K562 (cell line): ENCODE measurements at places on chromosomes 13 and 19.

- H3K27me3 ChIP-seq: no peaks in the 10 kb centered on the region
- no peaks in the 10 kb centered on the region for H3K4me1 ChIP-seq
- no peak overlapping the region for H3K4me3 ChIP-seq
- no peaks in the 10 kb centered on the region for H3K36me3 ChIP-seq
- H3K27ac ChIP-seq: no peak overlapping the region
- no peak for DNase-seq
These were observed 50.9 kb downstream of the PCCA start for GRCh38 chr13:100139817-100140216.

DNA sequence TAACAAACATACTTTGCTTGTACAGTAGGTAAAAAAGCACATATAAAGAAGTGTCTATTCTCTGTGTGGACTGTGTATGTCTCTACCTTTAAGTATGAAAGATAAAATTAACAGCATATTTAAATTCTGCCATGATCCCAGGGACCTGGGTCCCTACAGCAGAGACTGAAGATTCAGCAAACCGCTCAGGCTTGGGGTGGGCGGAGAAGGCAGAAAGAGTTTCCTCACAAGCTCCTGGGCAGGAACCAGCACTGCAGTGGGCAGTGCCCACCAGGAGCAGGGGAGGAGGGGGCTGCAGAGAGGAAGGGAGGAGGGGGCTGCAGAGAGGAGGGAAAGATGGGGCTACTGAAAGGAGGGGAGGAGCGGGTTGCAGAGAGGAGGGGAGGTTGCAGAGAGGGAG is 44.6 kb upstream of the GRTP1 start:
- H3K36me3 ChIP-seq: no peaks in the 10 kb centered on the region
- no peak overlapping the region for H3K27ac ChIP-seq
- DNase-seq: no peak
- peaks cover 77% of the 10 kb centered on the region for H3K27me3 ChIP-seq

- H3K4me3 ChIP-seq: peak overlapping the region; percentile 53
- DNase-seq: peak; percentile 86
- no peaks in the 10 kb centered on the region for H3K36me3 ChIP-seq
- H3K27ac ChIP-seq: peak overlapping the region; percentile 41; the same call in 2 of the 3 replicates
- H3K27me3 ChIP-seq: no peaks in the 10 kb centered on the region
- peaks cover 54% of the 10 kb centered on the region for H3K4me1 ChIP-seq
These were observed 1.1 kb upstream of the MYBPC2 start for GRCh38 chr19:50431343-50432220.

- H3K4me3 ChIP-seq: no peak overlapping the region
- no peaks in the 10 kb centered on the region for H3K27me3 ChIP-seq
- peaks cover 40% of the 10 kb centered on the region; the same call in 1 of the 2 replicates for H3K4me1 ChIP-seq
- no peak for DNase-seq
These were observed 9.4 kb downstream of the ARHGAP33 start for GRCh38 chr19:35784503-35785338.

- H3K4me1 ChIP-seq: no peaks in the 10 kb centered on the region
- H3K27ac ChIP-seq: no peak overlapping the region
- H3K36me3 ChIP-seq: no peaks in the 10 kb centered on the region
- peaks cover 15% of the 10 kb centered on the region for H3K27me3 ChIP-seq
These were observed 17.7 kb downstream of the SIAH3 start for GRCh38 chr13:45833663-45834375.

DNA sequence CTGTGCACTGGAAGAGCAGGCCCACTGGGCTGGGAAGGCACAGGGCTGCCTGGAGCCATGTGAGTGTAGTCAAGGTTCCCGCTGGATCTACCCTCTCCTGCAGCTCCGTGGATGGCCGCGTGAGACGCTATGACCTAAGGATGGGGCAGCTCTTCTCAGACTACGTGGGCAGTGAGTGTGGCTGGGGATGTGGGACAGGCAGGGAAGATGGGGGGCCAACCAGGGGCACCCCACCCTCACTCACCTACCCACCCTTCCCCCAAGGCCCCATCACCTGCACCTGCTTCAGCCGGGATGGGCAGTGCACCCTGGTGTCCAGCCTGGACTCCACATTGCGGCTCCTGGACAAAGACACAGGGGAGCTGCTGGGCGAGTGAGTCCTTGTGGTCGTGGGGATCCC is 6.1 kb downstream of the WDR83 start:
- no peak overlapping the region for H3K27ac ChIP-seq
- H3K4me3 ChIP-seq: no peak overlapping the region
- DNase-seq: no peak
- peaks cover 63% of the 10 kb centered on the region for H3K36me3 ChIP-seq
- no peaks in the 10 kb centered on the region for H3K27me3 ChIP-seq

DNA sequence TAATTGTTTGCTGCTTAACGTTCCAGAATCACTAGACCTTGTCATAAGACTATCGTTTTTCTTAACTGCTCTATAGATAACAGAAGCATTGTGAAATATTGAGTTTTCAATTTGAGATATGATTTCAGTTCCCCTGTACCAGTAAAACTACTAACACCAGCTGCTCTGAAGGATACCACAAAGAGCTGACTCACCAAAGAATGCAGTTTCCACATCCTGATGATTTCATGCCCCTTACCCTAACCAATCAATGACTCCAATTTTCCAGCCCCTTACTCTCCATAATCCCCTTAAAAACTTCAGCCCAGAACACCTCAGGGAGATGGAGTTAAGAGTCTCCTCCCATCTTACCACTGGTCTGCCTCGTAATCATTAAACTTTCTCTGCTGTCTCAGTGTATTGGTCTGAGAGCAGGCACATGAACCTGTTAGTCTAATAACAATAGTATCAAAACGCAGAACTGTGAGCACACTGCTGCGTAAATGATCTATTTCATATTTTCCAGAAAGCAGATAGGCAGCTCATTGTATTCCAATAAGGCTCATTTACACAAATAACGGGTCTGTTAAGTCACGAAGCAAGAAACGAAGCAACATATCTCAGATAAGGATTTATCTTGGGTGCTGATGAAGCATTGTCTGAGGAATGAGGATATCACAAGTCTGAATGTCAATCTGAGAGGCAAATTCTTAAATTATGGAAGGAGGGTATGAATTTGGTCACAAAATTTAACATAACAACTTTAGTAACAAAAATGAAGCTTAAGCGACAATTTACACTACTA is 14.1 kb upstream of the CCNA1 start:
- H3K4me1 ChIP-seq: no peaks in the 10 kb centered on the region
- DNase-seq: no peak
- no peaks in the 10 kb centered on the region for H3K27me3 ChIP-seq
- no peaks in the 10 kb centered on the region for H3K36me3 ChIP-seq

GRCh38 chr13:80100636-80101035 is 240.3 kb downstream of the SPRY2 start:
- DNase-seq: no peak
- no peaks in the 10 kb centered on the region for H3K4me1 ChIP-seq
- H3K4me3 ChIP-seq: no peak overlapping the region
- H3K36me3 ChIP-seq: no peaks in the 10 kb centered on the region

DNA sequence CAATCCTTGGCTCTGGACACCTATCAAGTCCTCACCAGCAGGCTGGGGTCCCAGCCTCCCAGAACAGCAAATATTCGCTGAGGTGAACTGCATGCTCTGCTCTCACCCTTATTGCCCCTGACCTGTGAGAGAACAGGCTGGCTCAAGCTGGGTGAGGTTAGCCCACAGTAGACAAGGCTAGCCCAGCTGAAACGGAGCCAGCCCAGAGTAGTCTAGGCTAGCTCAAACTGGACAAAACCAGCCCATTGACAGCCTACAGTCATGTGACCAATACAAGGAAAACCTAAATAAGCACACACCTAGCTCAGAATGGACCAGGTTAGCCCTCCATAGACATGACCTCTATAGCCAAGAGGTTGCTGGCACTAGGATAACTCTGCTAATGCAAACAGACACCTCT is 38.4 kb downstream of the CCL25 start:
- no peak for DNase-seq
- no peaks in the 10 kb centered on the region for H3K36me3 ChIP-seq
- H3K4me3 ChIP-seq: no peak overlapping the region
- no peak overlapping the region for H3K27ac ChIP-seq
- H3K27me3 ChIP-seq: no peaks in the 10 kb centered on the region
- peaks cover 26% of the 10 kb centered on the region for H3K4me1 ChIP-seq

- H3K36me3 ChIP-seq: 0 out of 3 replicates have a peak, but pooled peaks cover 4% of the 10 kb centered on the region
- H3K4me1 ChIP-seq: peaks cover 36% of the 10 kb centered on the region
- no peaks in the 10 kb centered on the region for H3K27me3 ChIP-seq
- H3K4me3 ChIP-seq: no peak overlapping the region
- H3K27ac ChIP-seq: no peak overlapping the region
- peak; percentile 96 for DNase-seq
These were observed 5.0 kb downstream of the MVB12A start for GRCh38 chr19:17424743-17425365.

GRCh38 chr13:114080739-114081561 is 51.5 kb downstream of the RASA3 start:
- H3K27me3 ChIP-seq: no peaks in the 10 kb centered on the region
- DNase-seq: no peak
- H3K4me1 ChIP-seq: no peaks in the 10 kb centered on the region

GRCh38 chr19:3774621-3775373 is 2.8 kb upstream of the RAX2 start:
- peak; percentile 49 for DNase-seq
- no peak overlapping the region for H3K27ac ChIP-seq
- no peak overlapping the region for H3K4me3 ChIP-seq
- no peaks in the 10 kb centered on the region for H3K27me3 ChIP-seq
- no peaks in the 10 kb centered on the region; the same call in 2 of the 3 replicates for H3K4me1 ChIP-seq

DNA sequence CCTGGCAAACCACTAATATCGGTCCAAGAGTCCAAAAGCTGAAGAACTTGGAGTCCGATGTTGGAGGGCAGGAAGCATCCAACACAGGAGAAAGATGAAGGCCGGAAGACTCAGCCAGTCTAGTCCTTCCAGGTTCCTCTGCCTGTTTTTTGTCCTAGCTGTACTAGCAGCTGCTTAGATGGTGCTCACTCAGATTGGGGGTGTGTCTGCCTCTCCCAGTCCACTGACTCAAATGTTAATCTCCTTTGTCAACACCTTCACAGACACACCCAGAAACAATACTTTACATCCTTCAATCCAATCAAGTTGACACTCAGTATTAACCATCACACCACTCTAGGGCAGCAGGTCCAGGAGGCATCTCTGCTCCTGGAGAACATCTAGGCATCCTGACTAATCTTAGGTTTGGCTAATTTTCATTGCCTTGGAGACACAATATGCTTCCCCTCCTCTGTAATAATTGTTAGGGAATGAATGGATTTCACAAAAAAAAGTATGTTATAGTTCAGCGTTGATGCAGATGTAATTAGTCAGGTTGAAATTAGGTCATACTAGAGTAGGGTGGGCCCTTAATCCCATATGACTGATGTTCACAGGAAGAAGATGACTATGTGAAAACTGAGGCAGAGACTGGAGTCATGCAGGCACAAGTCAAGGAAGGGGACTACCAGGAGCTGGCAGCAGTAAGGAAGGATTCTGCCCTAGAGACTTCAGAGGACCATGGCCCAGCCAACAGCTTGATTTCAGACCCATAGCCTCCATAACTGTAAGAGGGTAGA is 183.4 kb downstream of the RBM26 start:
- no peak overlapping the region for H3K27ac ChIP-seq
- no peak for DNase-seq
- no peak overlapping the region for H3K4me3 ChIP-seq
- H3K36me3 ChIP-seq: no peaks in the 10 kb centered on the region
- no peaks in the 10 kb centered on the region for H3K27me3 ChIP-seq

GRCh38 chr19:11064831-11065303 is 24.4 kb upstream of the LDLR start:
- H3K4me3 ChIP-seq: no peak overlapping the region
- DNase-seq: peak; percentile 55
- peaks cover 46% of the 10 kb centered on the region; the same call in 2 of the 3 replicates for H3K36me3 ChIP-seq
- peaks cover 27% of the 10 kb centered on the region for H3K4me1 ChIP-seq
- peak overlapping the region; percentile 11; the same call in 1 of the 3 replicates for H3K27ac ChIP-seq

DNA sequence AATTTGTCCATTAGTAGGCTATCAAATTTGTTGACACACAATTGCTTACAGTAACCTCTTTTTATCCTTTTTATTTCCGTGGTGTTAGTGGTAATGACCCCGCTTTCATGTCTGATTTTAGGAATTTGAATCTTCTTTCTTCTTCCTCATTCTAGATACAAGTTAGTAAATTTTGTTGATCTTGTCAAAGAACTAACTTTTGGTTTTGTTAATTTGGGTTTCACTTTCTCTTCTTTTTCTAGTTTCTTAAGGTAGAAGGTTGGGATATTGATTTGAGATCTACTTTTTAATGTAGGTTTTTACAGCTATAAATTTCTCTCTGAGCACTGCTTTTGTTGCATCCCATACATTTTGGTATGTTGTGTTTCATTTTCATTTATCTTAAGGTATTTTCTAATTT is 53.3 kb upstream of the SLC7A1 start:
- DNase-seq: no peak
- no peaks in the 10 kb centered on the region for H3K4me1 ChIP-seq
- H3K27me3 ChIP-seq: no peaks in the 10 kb centered on the region
- H3K36me3 ChIP-seq: no peaks in the 10 kb centered on the region
- no peak overlapping the region for H3K4me3 ChIP-seq
- no peak overlapping the region for H3K27ac ChIP-seq

DNA sequence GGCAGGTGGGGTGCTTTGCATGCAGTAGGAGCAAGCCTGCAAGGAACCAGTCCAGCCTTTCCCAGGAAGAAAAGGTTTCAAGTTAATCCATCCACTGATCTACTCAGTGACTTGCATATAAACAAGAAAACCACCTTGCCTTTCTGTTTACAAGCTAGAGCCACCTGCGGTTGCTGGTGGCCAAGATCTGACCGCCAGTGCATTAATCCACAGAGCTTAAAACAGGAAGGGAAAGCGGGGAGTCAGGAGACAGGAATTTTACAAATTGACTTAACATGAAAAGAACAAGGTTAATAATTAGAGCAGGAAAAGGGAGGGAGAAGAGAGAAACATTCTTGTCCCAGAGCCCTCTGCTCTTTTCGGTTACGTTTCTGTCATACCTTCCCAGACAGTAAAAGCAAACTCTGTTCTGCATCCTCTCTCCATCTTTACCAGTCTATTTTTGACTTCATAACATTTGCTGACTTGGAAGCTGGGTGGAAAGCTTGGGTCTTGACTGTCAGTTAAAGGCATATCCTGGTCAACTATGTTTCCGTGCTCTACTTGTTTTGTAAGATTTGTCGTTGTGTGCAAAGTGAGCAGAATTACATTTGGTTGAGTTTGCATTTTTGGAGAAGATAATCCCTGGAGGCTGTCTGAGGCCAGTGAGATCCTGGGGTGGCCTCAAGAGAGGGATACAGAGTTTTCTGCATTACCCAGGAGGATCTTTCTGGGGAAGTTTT is 760.6 kb downstream of the EFNB2 start:
- no peak overlapping the region for H3K4me3 ChIP-seq
- H3K4me1 ChIP-seq: no peaks in the 10 kb centered on the region
- no peak for DNase-seq
- no peaks in the 10 kb centered on the region for H3K27me3 ChIP-seq
- no peak overlapping the region for H3K27ac ChIP-seq
